Fibroblast of gingiva (primary cell): ENCODE measurements at places on chromosomes 12 and 14.

DNA sequence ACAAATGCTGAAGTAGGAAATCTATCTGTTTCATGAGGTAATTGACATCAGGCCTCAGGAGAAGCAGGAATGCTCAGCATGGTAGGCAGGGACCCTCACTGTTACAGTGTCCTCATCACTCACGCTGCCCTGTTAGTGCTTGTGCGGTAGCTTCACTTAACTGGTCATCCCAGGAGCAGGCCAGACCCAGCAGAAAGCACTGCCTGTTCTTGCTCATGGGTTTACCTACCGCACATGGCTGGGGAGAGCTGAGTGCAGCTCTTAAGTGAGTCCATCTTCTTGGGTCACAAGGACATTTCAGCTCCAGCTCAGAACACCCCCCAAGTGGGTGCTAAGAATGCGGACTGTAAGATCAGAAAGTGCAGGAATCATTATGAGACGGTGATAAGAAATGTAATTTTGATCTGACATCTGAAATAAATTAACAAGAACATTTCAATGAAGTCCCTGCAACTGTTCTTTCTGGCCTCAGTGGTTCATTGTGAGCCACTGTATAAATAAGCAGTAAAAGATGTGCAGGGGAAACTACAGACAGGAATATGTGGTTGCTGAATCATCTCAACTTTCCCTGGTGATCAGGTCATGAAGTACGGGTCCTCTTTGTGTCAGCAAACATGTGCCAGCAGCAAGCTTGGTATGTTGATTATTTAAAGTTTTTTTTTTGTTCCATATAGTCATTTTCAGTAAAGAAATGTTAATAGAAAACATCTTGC, 757.7 kb upstream of the TMEM132C start:
- peak; percentile 87 for DNase-seq

DNA sequence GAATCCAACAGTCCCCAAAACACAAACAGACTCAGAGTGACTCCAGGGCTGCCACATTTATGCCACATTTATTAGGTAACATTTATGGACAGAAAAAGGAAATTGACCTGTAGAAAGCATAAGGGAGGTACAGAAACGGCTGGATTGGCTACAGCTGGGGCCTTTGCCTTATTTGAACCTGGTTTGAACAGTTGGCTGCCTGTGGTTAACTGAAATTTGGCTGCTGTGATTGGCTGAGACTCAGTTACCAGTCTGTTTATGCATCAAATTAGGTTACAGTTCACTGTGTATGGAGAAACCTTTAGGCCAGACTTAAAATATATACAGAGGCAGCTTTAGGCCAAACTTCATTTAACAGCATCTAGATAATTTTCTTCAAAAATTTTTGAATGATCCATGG, 27.8 kb upstream of the PCNX1 start:
- DNase-seq = peak; percentile 73

DNA sequence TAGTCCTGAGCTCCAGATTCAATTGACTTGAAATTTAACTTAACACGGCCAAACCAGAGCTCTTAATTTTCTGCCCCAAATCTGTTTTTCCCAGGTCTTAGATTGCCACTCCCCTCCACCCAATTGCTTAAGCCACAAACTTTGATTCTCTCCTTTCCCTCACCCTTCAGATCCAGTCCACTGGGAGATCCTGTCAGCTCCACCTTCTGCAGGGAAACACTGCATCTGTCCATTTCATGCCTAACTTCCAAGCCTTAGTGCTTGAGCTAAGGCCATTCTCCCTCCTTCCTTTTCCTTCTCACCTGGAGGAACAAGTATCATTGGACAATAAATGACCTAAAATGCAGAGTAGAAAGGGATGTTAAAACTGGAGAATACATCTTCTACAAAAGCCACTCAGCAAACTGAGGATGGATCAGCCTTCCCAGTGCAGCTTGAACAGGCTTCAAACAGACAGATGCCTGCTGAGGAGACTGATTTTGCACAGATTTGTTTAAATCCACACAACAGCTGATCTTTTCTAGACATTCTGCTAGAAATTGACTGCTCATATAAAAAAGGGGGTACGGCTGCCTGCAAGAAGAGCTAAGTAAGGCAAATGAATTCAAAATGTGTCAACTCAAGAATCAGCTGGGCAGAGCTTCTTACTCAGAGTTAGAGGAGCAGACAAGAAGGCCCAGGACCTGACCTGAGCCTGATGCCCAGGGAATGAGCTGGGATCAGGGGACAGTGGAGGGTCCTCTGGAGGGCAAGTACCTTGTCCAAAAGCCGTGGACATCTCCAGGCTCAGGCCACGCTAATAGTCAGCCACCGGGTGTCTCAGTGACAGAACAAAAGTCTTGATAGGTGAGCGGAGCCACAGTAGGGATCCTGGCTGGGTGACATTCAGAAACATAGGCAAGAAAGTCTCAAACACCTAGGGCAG, 81.3 kb upstream of the RIC8B start:
- DNase-seq = no peak

DNA sequence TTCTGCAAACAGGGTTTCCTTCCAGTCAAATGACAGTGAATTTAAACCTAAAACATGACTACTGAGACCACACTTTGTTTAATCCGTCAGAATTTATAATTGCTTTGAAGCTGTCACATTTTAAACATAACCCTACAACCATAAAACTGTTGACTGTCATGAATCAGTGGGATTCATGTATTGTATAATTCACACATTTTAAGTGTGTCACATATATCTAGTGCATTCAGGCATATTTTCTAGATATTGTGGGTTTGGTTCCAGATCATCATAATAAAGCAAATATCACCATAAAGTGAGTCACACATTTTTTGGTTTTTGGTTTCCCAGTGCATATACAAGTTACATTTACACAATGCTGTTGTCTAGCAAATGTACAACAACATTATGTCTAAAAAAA, 304.4 kb downstream of the TMEM132D start:
- DNase-seq = no peak

GRCh38 chr14:86346818-86347384, 817.0 kb downstream of the FLRT2 start:
- DNase-seq = no peak

GRCh38 chr14:85587151-85587711, 57.3 kb downstream of the FLRT2 start:
- DNase-seq = peak; percentile 99

DNA sequence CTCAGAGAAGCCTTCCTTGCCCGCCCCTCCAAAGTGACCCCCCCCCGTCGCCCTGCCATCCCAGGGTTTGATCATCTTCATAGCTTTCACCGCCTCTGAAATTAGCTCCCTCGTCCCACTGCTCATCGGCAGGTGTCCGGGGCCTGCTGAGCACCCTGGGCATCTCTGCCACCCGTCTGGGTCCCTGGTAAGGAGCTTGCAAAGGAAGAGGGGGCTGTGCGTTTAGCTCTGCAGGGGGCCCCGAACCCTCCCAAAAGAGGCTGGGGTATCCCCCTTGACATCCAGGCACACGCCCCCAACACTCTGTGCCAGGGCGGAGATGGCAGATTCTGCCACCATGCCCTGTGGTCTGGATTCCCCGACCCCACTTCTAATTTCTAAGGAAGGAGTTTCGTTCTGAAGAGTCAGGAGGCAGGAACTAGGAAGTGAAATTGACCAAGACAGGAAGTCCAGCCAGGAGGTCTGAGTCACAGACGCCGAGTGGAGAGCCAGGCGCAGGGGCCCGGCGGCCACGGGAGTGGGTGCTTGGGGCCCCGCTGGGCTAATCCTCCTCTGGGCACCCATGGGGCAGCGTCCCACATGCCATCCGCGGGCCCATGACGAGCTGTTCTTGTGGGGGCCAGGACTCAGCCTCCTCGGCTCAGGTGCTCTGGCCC, 95.7 kb downstream of the RFLNA start:
- DNase-seq = peak; percentile 69

DNA sequence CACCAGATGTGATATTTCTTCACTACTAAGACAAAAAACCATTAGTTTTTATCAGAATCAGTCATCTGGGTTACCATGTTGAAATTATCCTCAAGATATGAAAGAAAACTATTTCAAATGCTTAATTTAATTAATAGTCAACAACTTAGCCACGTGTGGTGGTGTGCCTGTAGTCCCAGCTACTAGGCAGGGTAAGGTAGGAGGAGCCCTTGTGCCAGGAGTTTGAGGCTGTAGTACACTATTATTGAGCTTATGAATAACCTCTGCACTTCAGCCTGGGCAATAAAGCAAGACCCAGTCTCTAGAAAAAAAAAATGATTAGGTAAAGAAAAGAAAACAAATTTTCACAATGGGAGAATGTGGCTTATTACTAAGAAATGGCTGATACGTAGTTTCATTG, 33.4 kb downstream of the MRPL42 start:
- no peak for DNase-seq

- DNase-seq = no peak
Measured at GRCh38 chr12:128356547-128356946, 89.6 kb downstream of the TMEM132C start.

GRCh38 chr12:92547420-92547819, 155.4 kb upstream of the PLEKHG7 start:
- no peak for DNase-seq

DNA sequence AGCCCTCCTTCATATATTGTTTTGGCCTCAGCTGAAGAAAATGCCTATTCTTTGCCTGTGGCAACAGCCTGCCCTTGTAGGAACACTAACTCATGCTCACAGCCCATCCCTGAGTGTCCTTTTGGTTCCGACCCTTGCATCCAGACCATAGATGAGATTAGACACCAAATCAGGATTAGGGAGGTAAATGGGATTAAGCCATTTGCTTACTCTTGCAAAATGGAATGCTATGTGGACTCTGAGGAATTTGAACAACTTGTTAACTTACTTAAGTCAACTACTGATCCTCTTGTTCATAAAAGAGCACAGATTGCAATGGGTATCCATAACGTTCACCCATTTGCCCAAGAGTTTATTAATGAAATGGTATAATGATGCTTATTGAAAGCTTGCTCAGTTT, 27.3 kb downstream of the TSHR start:
- DNase-seq = no peak

GRCh38 chr12:107127482-107128430, 34.4 kb upstream of the CRY1 start:
- no peak for DNase-seq

GRCh38 chr12:124171231-124171979, 123.5 kb upstream of the RFLNA start:
- DNase-seq = no peak

- DNase-seq = no peak
Measured at GRCh38 chr14:90681929-90682328, 134.3 kb downstream of the TTC7B start.

GRCh38 chr12:106722837-106723236, 51.6 kb upstream of the RIC8B start:
- DNase-seq = no peak

- DNase-seq = peak; percentile 32
Measured at GRCh38 chr14:70714055-70714550, 72.4 kb downstream of the TTC9 start.

DNA sequence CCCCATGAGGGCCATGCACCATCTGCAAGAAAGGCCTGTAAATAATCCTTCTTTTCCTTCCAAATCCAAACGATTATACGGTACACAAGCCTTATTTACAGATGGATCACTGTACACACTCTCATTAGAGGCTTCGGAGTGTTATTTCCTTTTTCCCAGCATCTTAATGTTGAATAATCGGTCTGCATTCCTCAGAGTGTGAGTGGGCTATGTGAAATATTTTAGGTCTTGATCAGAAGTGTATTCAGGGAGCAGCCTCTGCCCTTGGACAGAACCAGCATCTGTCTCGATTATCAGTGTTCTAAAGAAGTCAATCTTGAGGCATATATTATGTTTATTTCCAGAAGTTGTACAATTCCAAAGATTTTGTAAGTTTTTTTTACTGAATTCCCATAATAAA, 340.6 kb downstream of the SEC23A start:
- DNase-seq = no peak

GRCh38 chr12:15709551-15709950, 79.6 kb downstream of the EPS8 start:
- DNase-seq = no peak

DNA sequence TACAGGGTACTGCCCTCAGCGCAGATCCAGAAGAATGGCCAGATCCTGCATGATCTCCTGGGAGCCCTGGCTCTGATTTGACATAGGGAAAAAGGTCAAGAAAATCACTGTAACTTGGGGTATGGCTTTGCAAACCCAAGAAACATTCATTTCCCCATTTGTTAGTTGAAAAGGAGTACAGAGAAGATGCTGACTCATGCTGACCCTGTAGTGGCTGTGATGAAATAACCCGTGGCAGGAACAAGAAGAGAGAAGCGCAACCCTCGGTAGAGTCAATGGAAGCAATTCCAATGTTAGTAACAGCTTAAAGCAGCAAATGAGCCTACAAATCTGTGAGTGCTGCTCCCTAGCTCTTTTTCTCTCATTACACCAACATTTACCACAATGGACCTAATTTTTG, 281.6 kb upstream of the NPAS3 start:
- DNase-seq = peak; percentile 91

- DNase-seq = peak; percentile 49
Measured at GRCh38 chr12:6288235-6288634, 22.2 kb upstream of the PLEKHG6 start.

DNA sequence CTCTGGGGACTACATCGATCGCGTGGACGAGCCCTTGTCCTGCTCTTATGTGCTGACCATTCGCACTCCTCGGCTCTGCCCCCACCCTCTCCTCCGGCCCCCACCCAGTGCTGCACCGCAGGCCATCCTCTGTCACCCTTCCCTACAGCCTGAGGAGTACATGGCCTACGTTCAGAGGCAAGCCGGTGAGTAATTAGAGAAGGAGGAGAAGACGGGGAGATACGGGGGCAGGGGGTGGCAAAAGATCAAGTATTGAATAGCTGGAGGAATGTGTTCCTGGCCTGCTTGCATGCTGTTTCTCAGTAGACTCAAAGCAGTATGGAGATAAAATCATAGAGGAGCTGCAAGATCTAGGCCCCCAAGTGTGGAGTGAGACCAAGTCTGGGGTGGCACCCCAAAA, 21.9 kb downstream of the OS9 start:
- no peak for DNase-seq

GRCh38 chr12:132597333-132598316, 12.8 kb downstream of the LRCOL1 start:
- DNase-seq = peak; percentile 61

DNA sequence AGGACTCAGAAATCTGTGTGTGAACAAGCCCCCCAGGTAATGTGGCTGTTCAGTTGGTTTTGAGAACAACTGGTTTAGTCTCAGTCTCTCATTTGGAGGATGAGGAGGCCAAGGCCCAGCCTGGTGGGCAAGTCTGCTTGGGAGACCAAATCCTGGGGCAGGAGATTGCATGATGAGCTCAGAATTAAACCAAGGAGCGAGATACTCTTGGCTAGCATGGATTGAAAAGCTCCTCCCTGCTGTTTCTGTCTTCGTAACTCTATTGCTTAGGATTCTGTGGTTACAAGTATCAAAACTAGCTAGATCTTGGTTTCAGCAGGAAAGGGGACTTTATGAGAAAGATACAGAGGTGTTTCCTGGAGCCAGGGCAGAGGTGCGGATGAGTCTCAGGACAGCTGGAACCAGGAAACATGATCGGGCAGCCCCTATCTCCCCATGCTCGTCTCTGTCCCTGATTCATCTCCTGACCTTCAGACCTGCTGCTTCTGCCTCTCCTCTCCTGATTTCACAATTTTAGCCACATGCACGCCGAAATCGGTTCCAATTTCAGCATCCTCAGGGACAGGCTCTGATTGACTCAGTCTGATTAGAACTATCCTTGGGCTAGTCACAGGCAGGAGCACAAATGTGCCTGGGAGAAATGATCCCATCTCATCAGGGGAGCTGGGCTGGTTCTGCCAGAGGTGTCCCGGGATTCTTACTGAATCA, 40.2 kb upstream of the RIN3 start:
- DNase-seq = peak; percentile 88
